ENCODE measurements at places on chromosomes 13 and 19.
A peak's percentile ranks its signal among the peaks of the same experiment; 100 is the strongest.

DNA sequence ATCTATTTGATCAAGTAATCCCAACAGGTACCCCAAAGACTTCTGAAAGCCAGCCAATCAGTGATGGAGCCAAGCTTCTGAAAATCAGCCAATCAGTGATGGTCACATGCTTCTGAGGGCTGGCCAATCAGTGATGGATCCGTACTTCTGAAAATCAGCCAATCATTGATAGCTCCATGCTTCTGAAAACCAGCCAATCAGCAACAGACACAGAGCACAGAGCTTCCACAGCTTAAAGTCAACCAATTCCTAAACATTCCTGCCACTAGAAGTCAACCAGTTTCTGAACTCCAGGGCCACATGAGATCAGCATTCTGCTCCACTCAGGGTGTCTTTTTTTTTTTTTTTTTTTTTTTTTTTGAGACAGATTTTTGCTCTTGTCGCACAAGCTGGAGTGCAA lies 8.2 kb upstream of the HSD17B14 start:
- no peak for DNase-seq

DNA sequence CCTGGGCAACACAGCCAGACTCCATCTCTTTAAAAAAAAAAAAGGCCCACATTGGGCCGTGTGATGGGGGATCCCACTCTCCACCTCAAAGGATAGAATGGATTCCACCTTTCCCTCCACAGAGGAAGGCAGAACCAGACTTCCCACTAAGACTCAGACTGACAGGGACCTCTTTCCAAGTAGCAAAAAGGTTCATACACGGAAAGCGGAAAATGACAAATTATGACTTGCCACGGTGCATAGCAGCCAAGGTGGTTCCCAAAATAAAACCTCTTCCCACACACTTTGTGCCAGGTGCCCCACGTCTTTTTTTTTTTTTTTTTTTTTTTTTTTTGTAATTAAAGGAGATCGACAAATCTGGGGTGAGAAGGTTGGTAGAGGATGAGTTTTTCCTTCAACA lies 14.4 kb upstream of the TTYH1 start:
- DNase-seq, result no peak

DNA sequence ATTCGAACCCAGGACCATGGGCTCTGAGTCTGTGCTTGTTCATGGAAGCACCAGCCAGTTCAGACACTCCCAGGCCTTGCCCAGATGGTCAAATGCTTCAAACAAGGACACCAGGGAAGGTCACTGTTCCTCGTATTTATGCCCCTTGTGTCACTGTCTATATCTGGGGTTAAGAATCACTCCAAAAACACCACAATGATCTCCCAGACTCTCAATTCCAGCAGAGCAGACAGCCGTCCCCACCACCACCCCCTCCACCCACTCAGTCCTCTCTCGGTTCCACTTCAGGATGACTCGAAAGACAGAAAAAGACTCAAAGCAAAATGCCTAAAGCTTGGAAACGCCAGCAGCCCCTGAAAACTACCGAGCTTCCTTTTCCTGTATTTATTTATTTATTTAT lies 79.0 kb downstream of the INSR start:
- DNase-seq, result no peak

DNA sequence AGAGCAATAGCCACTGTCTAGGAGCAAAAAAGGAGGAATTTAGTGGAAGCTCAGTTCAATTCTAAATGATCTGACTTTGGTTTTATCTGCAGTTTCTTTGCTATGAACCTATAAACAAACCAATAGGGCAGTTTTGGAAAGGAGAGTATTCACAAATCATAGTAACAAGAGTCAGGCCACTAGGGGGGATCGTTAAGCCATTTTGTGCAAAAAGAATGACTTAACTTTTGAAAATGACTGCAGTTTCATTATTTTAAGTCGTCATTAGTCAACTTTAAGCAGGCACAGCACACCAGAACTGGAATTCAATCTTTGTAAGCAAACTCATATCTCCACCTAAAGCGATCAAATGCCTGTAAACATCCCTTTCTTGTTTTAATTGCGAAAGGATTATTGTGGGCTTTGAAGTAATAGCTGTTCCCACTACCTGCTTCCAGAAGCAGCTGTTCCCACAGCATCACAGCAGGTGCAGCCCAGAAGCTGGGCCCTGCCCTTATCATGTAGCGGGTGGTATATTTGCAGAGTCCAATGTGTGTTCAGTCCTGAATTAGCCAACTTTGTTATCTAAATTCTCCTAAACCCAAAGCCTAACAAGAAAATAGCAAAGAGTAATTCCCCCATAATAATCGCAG lies 51.5 kb downstream of the SOX21 start:
- no peak for DNase-seq

- DNase-seq, result no peak
Observed at GRCh38 chr13:52851137-52851962, 2.9 kb upstream of the PCDH8 start.

- DNase-seq, result no peak
Observed at GRCh38 chr13:87120476-87120875, 550.7 kb upstream of the SLITRK5 start.

DNA sequence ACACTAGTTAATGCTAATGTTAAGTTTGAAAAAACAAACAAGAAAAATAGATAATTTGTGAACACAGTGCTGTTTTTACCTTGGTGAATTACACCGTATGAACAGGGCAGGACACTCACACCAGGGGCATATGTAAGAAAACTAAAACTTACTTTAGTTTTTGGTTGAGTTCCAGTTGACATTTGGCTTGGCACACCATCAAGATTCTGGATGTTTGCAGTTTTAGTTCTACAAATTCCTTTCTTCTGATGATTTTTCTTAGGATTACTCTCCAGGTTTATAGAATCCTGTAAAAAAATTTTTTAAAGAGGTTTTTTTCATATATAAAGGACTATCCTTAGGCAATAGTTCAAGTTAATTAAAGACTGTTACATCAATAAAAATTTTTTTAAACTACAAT lies 238.5 kb upstream of the STARD13 start:
- no peak for DNase-seq

DNA sequence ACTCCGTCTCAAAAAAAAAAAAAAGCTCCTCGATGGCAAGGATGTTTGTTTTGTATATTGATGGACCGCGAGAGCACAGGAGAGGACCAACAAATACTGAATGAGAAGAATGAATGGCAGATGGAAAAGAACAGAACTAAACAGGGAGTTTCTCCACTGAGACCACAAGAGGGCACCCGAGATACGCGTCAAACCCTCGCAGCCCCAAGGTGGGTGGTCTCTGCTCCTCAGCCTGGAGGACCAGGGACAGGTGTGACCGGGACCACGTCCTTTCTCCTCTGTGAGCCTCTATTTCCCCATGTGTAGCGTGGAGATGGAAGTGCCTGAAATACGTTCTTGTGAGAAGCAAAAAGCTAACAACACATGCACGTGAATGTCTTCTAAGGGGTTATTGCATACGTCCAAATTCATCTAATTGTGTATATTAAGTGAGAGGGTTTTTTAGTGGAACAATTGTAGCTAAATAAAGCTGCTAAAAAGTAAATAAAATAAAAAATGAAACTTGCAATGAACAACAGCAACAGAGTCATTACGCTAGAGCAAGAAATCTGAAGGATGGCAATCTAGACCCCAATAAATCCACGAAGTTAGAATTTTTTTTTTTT lies 8.3 kb upstream of the CDC42EP5 start:
- no peak for DNase-seq

DNA sequence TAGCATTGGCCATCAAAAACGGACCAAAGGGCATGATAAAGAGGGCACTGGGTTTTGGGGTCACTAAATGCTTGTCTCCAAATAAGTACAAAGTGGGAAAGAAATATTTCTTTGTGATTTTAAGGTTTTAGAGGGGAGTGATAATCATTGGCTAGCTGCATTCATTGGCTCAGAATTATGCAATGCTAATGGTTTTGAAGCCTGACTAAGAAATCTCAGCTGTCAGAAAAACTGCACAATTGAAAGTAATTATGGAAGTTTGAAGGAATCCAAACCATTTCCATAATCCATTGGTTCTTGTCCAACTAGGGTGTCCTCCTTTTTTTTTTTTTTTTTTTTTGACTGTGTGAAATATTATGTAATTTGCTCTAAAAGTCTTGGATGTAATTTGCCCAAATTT lies 88.2 kb upstream of the ARGLU1 start:
- no peak for DNase-seq

DNA sequence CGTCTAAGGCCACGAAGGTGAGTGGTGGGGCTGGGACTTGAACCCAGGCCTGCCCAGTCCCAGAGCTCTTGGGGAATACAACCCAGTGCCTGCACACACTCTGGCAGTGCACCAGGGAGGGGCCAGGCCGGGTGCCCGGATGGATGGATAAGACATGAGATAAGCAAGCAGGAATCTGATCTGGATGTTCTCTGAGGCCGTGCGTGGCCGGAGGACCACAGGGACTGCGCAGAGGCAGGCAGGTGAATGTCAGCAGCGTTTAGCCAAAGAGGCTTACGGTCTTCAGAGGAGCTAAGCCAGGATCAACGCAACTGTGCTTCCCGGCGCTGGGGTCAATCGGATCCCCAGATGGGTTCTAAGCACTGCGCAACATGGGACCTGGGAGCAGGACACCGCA lies 1.5 kb downstream of the ZNF787 start:
- DNase-seq, result no peak

DNA sequence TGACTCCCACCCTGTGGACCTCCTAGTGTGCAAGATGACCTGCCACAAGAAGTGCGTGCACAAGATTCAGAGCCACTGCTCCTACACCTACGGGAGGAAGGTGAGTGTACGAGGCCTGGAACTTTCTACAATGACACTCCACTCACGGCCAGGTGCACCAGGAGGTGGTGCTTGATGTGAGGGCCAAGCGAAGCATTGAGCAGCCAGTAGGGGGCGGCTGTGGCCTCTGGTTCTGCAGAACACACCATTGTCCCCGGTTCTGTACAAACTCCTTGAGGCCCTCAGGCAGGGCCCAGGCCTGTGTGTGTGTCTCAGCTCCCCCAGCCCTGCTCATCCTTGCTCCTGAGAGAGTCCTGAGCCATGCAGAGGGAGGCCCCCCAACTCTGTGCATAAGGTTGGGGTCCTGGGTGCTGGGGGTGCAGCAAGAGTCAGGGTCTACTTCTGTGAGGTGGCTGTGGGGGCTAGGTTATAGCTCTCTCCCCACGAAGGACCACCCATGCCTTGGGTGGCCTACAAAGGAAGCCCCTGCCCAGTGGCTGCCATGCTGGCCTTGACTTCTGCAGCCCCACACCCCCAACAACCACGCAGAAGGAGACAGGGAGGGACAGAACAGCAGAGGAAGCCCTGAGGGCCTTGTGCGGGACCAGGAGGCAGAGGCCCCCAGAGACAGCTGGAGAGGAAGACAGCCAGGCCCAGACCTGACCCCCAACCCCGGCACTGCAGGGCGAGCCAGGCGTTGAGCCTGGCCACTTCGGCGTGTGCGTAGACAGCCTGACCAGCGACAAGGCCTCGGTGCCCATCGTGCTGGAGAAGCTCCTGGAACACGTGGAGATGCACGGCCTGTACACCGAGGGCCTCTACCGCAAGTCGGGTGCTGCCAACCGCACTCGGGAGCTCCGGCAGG lies 9.7 kb upstream of the USE1 start:
- peak; percentile 84 for DNase-seq

GRCh38 chr13:111640476-111640875 lies 320.0 kb downstream of the TEX29 start:
- no peak for DNase-seq

DNA sequence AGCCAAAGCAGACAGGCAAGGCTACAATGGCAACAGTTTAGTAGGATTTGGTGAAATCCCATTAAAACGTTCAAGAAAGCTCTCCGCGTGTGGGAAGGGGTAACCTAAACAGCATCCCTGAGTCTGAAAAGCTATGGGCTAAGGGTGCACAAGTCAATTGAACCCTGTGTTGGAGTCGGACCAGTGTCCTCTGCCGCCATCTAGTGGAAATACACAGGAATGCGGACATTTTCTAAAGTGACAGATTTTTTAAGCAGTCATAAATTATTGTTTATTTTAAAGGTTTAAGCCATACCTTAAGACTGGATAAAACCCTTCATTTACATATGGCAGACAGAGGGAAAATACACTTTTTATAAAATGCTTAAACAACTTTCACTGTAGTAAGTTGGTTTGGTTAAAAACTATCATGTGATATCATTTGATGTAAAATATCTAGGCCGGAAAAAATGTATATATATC lies 26.5 kb upstream of the LSM14A start:
- peak; percentile 41 for DNase-seq

DNA sequence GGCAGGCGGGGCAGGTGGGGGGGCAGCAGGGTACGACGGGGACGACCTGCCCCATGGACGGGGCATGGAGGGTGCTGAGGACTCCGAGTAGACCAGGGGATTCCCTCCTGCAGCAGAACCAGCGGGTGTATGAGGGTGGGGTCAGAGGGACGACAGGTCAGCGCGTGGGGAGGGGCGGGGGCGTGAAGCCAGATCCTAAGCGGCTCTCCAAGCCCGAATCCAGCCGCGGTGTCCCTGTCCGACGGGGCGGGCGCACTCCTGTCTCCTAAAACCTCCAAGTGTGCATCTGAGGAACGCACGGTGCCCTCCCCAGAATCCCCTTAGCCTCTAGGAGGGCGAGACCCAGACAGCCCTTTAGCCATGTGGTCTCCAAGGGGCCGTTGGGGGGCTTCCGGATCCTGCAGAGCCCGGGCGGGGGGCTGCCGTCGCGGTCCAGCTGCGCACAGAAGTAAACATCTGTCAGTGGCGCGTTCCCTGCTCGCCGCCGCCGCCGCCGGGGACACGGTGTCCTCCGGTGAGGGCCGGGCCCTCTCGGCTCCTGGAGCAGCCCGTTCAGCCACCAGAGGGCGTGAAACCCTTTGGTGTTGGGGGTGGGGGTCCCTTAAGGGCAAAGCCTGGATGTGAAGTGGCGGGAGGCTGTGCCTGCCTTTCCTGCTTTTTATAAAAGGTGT lies 730 bp downstream of the NRTN start:
- DNase-seq, result peak; percentile 94

GRCh38 chr13:30859326-30859725 lies 46.7 kb upstream of the MEDAG start:
- no peak for DNase-seq

- DNase-seq, result no peak
Observed at GRCh38 chr13:76646946-76647345, 239.3 kb downstream of the KCTD12 start.

- DNase-seq, result no peak
Observed at GRCh38 chr13:106919133-106919532, 351.2 kb upstream of the ARGLU1 start.

DNA sequence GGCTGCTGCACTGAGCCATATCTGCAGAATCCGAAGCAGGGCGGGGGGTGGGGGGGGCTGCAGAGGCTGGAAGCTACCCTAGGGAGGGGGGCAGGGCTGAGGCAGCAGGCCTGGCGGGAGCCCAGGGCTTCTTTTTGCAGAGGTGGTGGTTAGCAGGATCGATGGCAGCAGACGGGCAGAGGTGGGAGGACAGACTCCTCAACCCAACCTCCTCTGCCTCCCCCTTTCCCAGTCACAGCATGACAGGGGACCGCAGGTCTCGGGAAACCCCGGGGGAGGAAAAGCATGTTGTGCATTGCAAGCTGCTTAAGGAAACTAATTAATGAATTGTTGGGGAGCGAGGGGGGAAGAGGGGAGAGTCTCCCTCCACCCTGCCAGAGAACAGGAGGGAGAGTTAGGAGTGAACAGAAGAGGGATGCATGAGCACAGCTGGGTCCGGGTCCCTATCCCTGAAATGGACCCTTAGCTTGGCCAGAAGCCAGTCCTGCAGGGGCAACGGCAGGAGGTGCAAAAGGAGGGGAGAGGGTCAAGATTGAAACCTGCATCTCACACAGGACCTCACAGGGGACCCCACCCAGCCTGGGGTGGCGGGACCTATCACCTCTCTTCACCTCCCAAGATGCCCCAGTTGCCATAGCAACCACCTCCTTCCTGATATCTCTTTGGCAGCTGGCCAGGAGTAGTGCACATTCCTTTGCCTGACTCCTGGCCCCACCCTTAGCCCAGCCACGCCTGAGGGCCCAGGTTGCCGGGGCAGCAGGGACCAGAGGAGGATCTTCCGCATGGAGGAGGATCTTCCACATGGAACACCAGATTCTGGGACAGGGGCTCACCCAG lies 1.8 kb downstream of the FXYD7 start:
- no peak for DNase-seq
